Tibial nerve (tissue), 4 donors: ENCODE measurements at places on chromosomes 3 and 15.

DNA sequence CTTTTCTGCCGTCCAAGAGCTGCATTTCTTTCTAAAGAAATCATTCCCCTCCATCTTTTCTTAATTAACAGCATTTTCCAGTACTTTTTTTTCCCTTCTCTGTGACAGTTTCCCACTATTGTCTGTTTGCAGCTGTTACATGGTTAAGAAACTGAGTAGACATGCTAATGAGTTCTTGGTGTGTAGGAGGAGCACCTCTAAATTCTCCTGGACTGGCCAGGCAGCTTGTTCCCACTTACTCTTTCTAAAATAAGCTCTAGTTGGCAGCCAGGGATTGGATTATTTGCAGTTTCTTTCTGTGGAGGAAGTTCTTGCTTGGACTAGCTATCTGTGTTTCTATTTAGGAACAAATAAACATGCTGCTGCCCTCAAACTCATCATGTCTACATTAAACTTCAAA lies 235.1 kb upstream of the GAP43 start:
- no peak for DNase-seq

DNA sequence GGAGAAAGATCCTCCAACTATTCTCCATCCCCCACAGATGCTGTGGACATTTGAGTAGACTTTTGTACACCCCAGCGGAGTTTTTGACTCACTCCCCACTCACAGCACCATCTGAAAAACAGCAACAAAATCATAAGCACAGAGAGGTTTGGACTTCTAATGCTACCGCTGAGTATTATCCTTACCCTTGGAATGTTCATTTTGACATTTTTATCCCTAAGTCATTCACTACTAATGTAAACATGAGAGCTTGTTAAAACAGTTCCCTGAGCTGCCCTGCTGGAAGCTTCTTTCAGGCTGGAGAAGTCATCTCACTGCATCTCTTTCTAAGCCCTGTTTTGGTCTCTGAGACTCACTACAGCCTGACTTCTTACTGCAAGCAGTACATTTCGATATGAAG lies 1045.9 kb downstream of the MCTP2 start:
- no peak for DNase-seq

GRCh38 chr15:50747523-50747922 lies 18.0 kb downstream of the SPPL2A start:
- DNase-seq = no peak

- DNase-seq = no peak
Measured at GRCh38 chr3:101509811-101510210, 3.2 kb downstream of the SENP7 start.

GRCh38 chr15:40982855-40983254 lies 29.6 kb downstream of the CHAC1 start:
- DNase-seq = no peak
